ENCODE measurements at places on chromosomes 16 and 17. TPM values are rescaled to one million over a fixed set of nuclear protein-coding genes. Genes with fewer than 3 reads are reported as not detected.

KRTAP4-5 gene
- not detected for total RNA-seq

C16orf90 gene
- not detected for total RNA-seq

GFAP gene
- total RNA-seq = under 0.01 TPM

PRAC1 gene
- total RNA-seq = not detected

All from nasal cavity respiratory epithelium epithelial cell of viscerocranial mucosa (primary cell).